Central memory CD8-positive, alpha-beta T cell (primary cell): ENCODE measurements at places on chromosomes 5 and 9.

GRCh38 chr9:20989923-20990341, 41.5 kb downstream of the HACD4 start:
- no peak overlapping the region for H3K4me3 ChIP-seq
- no peaks in the 10 kb centered on the region for H3K27me3 ChIP-seq
- H3K36me3 ChIP-seq: peaks cover 2% of the 10 kb centered on the region
- no peak for DNase-seq

DNA sequence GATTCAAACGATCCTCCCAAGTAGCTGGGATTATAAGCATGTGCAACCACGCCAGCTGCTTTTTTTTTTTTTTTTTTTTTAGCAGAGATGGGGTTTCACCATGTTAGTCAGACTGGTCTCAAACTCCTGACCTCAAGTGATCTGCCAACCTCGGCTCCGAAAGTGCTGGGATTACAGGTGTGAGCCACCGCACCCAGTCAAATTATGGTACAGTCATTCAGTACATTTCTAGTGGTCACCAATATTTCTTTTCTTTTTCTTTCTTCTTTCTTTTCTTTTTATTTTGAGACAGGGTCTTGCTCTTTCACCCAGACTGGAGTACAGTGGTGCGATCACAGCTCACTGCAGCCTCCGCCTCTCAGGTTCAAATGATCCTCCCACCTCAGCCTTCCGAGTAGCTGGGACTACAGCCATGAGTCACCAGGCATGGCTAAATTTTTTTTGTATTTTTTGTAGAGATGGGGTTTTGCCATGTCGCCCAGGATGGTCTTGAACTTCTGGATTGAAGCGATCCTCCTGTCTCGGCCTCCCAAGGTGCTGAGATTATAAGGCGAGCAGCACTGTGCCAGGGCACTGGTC, 25.4 kb upstream of the DCP2 start:
- no peaks in the 10 kb centered on the region for H3K36me3 ChIP-seq
- H3K4me3 ChIP-seq: no peak overlapping the region
- no peak overlapping the region for H3K27ac ChIP-seq
- DNase-seq: no peak
- H3K27me3 ChIP-seq: peaks cover 8% of the 10 kb centered on the region
- no peaks in the 10 kb centered on the region for H3K4me1 ChIP-seq

GRCh38 chr5:179333796-179334761, 11.2 kb downstream of the ADAMTS2 start:
- no peak overlapping the region for H3K27ac ChIP-seq

GRCh38 chr9:131060900-131061630, 35.3 kb upstream of the AIF1L start:
- no peak overlapping the region for H3K27ac ChIP-seq
- no peak for DNase-seq
- no peaks in the 10 kb centered on the region for H3K4me1 ChIP-seq
- H3K36me3 ChIP-seq: peaks cover 2% of the 10 kb centered on the region
- no peak overlapping the region for H3K4me3 ChIP-seq

DNA sequence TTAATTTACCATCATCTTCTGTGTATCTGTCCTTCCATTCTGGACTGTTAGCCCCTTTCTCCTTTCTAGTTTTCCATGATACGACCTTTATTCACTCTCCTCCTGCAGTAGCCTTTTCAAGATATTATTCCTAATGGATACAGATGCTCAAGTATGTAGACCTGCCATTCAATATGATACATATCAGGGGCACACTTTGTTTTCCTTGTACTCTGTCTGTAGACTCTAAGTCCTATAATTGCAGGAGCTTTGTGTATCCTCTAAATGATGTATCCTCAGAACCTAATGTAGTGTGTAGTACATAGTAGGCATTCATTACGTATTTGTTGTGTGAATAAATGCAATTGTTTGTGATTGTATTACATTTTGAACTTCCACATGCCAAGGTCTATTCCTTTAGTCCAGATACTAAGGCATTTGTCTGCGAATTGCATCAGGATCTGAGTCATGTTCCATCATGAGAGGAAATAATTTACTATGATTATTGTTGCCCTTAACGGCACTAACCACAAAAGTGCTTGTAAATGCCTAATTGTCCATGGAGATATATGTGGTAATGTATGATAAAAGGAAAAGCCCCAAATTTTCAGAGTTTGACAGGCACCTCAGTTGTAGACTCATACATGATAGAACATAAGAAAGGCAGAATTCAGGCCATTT, 57.1 kb upstream of the IZUMO3 start:
- no peaks in the 10 kb centered on the region for H3K4me1 ChIP-seq
- no peak overlapping the region for H3K4me3 ChIP-seq
- no peak overlapping the region for H3K27ac ChIP-seq
- no peak for DNase-seq
- no peaks in the 10 kb centered on the region for H3K36me3 ChIP-seq

GRCh38 chr5:93277051-93277450, 304.0 kb downstream of the NR2F1-AS1 start:
- no peak overlapping the region for H3K27ac ChIP-seq
- no peaks in the 10 kb centered on the region for H3K27me3 ChIP-seq
- no peaks in the 10 kb centered on the region for H3K4me1 ChIP-seq

GRCh38 chr5:1204693-1205242, 3.4 kb downstream of the SLC6A19 start:
- no peak overlapping the region for H3K27ac ChIP-seq
- no peaks in the 10 kb centered on the region for H3K4me1 ChIP-seq
- DNase-seq: no peak

DNA sequence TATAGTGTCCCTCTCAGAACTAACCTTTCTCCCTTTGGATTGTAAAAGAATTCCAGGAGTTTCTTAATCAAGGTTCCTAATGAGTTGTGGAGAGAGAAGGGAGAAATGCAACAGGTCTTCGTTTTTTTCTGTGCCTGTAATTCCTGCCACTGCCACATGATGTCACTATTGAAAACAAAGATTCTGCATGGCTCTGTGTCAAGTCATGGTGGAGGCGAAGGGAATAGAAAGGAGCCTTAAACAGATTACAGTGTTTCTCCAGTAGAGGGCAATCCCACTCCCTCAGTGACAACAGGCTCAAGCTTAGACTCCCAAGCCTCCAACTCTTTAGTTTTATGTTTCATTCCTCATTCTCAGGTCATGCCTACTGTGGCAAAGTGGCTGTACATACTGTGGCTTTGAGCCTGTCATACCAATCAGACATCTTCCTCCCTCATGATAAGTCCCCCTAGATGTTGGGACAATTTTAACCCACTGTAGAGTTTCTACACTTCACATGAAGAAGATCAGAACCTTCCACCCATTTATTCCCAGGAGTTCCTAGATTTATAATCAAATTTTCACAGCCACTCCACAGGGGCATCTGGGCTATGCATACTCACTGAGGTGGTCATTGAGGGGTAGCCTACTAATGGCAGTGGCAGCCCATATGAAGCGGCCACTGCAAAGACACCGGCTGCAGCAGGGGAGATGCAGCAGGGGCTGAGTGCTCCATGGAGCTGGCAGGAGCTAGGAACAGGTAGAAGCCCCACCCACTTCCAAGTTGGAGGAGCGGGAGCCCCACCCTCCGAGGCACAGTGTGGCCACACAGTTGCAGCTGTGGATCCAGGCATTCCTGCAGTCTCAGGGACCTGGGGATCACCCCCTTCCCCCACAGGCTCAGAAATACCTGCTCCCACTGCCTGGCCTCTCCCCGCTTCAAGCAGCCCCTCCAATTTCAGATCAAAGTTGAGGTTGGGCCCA, 97.4 kb upstream of the TRIM32 start:
- H3K27ac ChIP-seq: no peak overlapping the region
- H3K4me1 ChIP-seq: no peaks in the 10 kb centered on the region
- no peak overlapping the region for H3K4me3 ChIP-seq
- no peaks in the 10 kb centered on the region for H3K27me3 ChIP-seq
- DNase-seq: no peak
- peaks cover 3% of the 10 kb centered on the region for H3K36me3 ChIP-seq

GRCh38 chr5:146892231-146892630, 13.7 kb upstream of the PPP2R2B start:
- H3K36me3 ChIP-seq: no peaks in the 10 kb centered on the region
- DNase-seq: no peak
- H3K27ac ChIP-seq: no peak overlapping the region
- H3K27me3 ChIP-seq: no peaks in the 10 kb centered on the region
- H3K4me3 ChIP-seq: no peak overlapping the region
- H3K4me1 ChIP-seq: peaks cover 39% of the 10 kb centered on the region

DNA sequence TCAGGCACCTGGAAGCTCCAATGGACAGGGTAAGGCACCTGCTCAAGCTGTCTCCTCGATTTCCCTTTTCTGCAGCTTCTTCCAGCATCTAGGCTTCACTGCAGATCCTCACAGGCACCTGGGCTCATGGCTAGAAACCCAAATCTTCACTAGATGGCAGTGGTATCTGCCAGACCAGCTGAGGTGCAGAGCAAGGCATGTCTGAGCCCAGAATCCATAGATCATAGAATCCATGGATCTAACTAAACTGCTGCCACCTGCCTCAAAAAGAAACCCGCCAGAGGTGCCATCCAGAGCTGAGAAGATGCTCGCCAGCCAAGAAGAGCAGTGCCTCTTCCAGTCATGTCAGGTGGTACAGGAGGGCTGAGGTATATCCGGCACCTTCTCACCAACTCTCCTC, 6.9 kb downstream of the SHC3 start:
- H3K27ac ChIP-seq: no peak overlapping the region
- DNase-seq: no peak
- H3K4me1 ChIP-seq: no peaks in the 10 kb centered on the region
- no peaks in the 10 kb centered on the region for H3K36me3 ChIP-seq

DNA sequence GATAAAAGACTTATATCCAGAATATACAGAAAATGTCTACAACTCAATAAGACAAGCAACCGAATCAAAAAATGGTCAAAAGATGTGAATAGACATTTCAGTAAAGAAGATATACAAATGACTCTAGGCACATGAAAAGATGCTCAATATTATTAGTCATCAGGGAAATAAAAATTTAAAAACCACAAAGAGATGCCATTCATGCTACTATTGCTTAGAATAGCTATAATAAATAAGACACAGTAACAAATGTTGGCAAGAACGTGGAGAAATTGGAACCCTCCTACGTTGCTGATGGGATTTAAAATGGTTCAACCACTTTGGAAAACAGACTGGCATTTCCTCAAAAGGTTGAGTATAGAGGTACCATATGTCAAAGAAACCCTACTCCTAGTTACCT, 39.8 kb downstream of the POLK start:
- H3K27me3 ChIP-seq: no peaks in the 10 kb centered on the region
- H3K4me1 ChIP-seq: no peaks in the 10 kb centered on the region
- H3K4me3 ChIP-seq: no peak overlapping the region
- H3K36me3 ChIP-seq: peaks cover 6% of the 10 kb centered on the region
- H3K27ac ChIP-seq: no peak overlapping the region

DNA sequence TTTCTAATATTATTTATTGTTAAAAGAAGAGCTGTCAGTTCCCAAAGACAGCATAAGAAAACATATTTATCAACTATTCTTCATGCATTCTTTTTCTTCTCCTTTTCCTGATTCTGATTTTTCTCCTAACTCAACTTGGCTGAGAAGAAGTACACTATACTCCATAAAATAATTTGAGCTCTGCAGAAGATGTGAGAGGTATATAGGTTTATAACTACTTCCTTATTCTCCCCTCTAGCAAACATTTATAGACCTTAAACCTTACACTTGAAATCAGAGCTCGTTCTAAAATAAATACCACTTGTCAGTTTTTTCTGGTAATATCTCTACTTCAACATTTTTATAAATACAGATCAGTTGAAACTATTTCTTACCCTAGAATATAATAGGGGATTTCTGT, 724.8 kb upstream of the GRAMD2B start:
- H3K27me3 ChIP-seq: no peaks in the 10 kb centered on the region
- no peak overlapping the region for H3K27ac ChIP-seq
- H3K4me1 ChIP-seq: no peaks in the 10 kb centered on the region
- no peaks in the 10 kb centered on the region for H3K36me3 ChIP-seq
- no peak for DNase-seq

- no peak overlapping the region for H3K4me3 ChIP-seq
- DNase-seq: no peak
- peaks cover 2% of the 10 kb centered on the region for H3K36me3 ChIP-seq
These were observed 4.1 kb upstream of the SLC1A1 start for GRCh38 chr9:4486176-4486575.

DNA sequence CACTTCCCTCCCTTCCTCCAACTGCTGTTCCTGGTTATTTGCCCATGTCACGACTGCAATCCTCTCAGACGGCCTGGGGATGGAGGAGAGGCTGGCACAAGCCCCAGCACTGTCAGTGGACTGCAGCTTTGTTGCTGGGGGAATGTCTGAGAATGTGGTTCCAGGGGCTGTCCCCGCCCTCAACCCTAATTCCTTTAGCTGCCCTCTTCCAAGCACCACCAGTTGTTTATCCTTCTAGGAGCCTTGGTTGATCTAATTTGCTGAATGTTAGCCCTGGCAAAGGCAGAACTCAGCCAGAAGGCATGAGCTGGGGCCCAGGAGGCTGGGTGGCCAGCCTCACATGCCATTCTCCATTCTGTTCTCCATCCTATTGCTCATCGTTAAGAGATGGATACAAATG, 51.6 kb downstream of the ADAM19 start:
- H3K4me1 ChIP-seq: no peaks in the 10 kb centered on the region
- no peak overlapping the region for H3K27ac ChIP-seq
- H3K4me3 ChIP-seq: no peak overlapping the region

- peaks cover 54% of the 10 kb centered on the region for H3K27me3 ChIP-seq
- H3K4me1 ChIP-seq: no peaks in the 10 kb centered on the region
- H3K4me3 ChIP-seq: no peak overlapping the region
These were observed 37.6 kb upstream of the SMAD5 start for GRCh38 chr5:136094913-136095641.

- H3K27me3 ChIP-seq: no peaks in the 10 kb centered on the region
- no peaks in the 10 kb centered on the region for H3K4me1 ChIP-seq
- no peak for DNase-seq
- H3K36me3 ChIP-seq: no peaks in the 10 kb centered on the region
These were observed 137.5 kb downstream of the TTLL11 start for GRCh38 chr9:121955649-121956048.

GRCh38 chr5:56856541-56857178, 41.3 kb downstream of the MAP3K1 start:
- no peak for DNase-seq
- H3K4me1 ChIP-seq: peaks cover 47% of the 10 kb centered on the region
- H3K27me3 ChIP-seq: no peaks in the 10 kb centered on the region
- H3K27ac ChIP-seq: peak overlapping the region; percentile 82
- H3K36me3 ChIP-seq: peaks cover 17% of the 10 kb centered on the region

DNA sequence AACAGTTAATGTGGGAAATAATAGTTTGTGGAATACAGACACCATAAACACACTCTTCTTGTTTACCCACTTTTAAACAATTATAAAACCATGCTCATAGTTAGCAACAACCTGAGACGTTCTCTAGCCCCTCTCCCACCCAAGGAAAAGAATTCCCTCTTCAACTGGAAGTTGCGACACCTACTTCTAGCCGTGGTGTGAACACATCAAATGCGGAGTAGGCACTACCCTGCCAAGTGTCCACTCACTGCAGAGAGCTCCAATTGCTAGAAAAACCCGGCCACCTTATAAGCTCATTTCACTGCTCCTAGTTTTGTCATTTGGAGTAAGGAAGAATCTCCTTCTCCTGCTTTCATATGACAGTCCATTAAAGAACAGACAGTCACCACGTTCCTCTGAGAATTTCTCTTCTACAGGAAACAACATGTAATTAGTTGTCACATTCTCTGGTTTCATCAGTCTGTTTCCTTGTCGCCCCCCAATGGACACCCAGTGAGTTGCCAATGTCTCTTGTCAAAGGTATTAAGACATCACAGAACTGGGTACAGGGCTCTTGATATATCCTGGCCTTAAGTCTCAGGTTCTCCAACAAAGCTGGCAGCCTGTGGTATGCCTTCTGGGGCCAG, 47.3 kb downstream of the PRLR start:
- H3K27me3 ChIP-seq: peaks cover 24% of the 10 kb centered on the region
- no peak overlapping the region for H3K4me3 ChIP-seq
- H3K36me3 ChIP-seq: no peaks in the 10 kb centered on the region
- H3K4me1 ChIP-seq: no peaks in the 10 kb centered on the region
- DNase-seq: no peak

GRCh38 chr5:107486489-107486888, 184.2 kb downstream of the EFNA5 start:
- no peaks in the 10 kb centered on the region for H3K27me3 ChIP-seq
- peak overlapping the region; percentile 95 for H3K27ac ChIP-seq
- no peak for DNase-seq
- peaks cover 39% of the 10 kb centered on the region for H3K4me1 ChIP-seq
- no peak overlapping the region for H3K4me3 ChIP-seq
